ENCODE measurements at places on chromosomes 13 and 19. TPM values are rescaled to one million over a fixed set of nuclear protein-coding genes. Genes with fewer than 3 reads are reported as not detected.
A peak's percentile ranks its signal among the peaks of the same experiment; 100 is the strongest.

DNA sequence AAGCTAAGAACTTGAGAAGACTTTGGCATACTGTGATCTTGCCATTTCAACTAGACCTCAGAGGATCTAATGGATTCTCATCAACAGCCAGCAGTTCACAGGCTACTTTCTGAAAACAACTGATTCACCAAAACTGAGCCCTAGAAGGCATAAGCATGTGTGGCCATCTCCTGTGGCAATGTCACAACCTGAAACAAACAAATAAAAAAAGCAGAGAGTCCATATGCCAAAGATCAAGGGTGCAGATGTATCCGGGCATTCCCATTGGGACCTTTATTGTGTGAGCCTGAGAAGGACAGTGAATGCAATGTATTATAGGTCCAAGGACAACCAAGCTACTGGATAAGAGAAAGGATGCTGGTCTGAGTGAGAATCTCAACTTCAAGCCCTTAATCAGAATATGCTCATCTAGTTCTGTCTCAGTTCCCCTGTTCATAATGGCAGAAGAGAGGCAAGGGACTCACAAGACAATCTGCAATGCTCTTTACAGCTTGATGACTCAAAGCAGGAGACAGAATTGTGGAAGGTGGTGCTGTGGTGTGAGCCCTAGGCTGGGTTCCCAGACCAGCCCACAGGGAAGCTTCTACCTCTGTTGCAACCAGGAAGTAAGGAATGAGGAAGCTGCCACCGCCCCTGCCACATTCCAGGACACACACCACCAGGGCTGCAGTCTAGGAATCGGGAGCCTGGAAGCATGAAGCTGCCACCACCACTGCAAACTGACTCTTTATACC lies 133.7 kb downstream of the RAP2A start:
- DNase-seq: no peak

DNA sequence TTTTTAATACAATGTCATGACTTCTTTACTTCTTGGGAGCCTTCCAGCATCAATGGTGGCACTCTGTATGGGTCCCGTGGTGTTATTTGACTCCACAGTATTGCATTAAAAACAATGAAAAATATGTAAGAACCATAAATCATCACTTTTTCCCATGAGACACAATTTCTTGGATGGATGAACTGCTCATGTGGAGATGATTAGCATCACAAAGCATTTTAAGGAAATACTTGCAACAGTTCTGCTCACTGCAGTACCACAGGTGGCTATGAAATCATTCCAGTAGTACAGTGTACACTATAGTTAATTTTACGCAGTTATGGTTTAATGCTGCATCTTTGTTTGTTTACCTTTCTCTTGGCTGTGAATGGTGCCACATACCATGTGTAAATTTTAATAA lies 37.2 kb upstream of the C1QTNF9B start:
- no peak for DNase-seq

DNA sequence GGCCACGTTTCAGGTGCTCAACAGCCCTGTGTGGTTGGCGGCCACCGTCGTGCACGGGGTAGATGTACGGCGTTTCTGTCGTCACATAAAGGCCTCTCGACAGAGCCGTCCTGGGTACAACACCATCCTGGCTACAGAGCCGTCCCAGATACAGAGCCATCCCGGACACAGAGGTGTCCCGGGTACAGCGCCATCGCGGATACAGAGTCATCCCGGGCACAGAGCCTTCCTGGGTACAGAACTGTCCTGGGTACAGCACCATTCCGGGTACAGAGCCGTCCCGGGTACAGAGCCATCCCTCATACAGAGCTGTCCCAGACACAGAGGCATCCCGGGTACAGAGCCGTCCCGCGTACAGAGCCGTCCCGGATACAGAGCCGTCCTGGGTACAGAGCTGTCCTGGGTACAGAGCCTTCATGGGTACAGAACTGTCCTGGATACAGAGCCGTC lies 222.7 kb upstream of the SOX1 start:
- no peak for DNase-seq

GRCh38 chr19:34246340-34246739 lies 8.0 kb upstream of the GARRE1 start:
- no peak for DNase-seq

ONECUT3 gene
- total RNA-seq: not detected

DNA sequence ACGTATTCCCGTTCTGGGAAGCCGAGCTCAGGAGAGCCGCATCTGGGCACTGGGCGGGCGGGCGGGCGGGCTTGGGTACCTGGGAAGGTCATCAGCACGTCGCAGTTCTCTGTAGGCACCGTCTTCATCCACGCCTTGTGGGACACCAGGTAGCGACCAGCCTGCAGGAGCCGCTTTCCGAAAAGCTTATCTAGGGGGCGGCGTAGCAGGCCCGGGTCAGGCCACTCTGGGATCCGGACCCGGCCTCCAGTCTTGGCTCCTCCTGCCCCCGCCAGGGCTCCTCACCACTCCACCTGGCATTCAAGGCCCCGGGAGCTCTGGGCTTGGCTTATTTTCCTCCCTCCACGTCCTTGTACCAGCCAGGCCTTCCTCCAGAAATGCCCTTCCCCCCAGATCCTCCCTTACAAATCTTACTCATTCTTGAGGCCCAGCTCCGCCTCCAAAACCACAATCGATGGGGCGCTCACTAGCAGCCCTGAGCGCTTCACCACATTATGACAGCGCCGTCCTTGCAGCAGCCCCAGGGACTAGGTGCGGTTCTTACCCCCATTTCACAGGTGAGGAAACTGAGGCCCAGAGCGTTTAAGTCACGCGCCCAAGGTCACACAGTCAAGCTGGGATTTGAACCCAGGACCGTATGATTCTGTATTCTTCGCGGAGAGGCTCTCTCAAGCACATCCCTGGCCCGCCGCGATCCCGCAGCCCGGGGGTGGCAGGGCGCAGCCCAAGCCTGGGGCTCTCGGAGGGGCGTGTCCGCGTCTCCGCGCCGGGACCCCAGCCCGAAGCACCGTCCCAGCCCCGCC lies 843 bp downstream of the ANO8 start:
- peak; percentile 61 for DNase-seq

DNA sequence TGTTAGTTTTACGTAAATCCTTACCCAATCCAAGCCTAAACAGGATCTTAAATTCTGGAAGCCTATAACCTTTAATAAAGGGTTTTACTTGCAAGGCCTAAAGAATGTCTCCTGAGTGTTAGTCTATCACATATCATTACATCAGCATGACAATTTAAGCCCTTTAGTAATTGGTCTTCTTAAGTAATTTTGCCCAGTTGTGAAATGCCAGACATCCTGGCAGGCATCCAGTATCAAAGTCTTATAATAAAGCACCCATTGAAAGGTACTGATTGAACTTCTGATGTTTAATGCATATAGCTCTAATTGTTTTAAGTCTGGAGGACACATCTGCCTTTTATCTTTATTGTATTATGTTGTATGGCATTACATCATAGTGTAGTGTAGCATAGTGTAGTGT lies 1078.9 kb downstream of the SLITRK1 start:
- DNase-seq: no peak

DNA sequence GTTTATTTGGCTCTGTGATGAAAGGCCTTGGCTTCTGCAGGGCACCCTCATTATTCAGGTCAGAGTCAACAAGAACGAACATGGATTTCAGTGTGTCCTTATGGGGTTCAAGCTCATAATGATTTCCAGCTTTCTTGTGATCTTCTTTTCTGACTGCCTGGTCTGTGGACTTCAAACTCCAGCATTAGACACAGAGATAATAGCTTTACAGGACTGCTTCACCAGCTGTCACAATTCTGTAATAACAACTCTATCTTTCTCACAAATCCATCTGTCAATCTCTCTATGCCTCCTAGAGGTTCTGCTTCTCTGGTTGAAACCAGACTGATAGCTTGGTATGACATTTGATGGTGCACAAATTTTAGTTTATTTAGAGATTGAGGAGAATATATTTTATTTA lies 13.1 kb upstream of the SLITRK6 start:
- DNase-seq: no peak

BRME1 gene
- total RNA-seq: 7.2 TPM

HRC gene
- 4.6 TPM for total RNA-seq

SIGLECL1 gene
- total RNA-seq: not detected

GRCh38 chr13:21834521-21834920 lies 163.6 kb downstream of the FGF9 start:
- DNase-seq: no peak

MCEMP1 gene
- total RNA-seq: not detected

GPC6 gene
- 24.3 TPM for total RNA-seq

SLC25A42 gene
- 9.2 TPM for total RNA-seq

GRCh38 chr13:94620286-94620896 lies 18.7 kb downstream of the GPR180 start:
- DNase-seq: peak; percentile 48

DNA sequence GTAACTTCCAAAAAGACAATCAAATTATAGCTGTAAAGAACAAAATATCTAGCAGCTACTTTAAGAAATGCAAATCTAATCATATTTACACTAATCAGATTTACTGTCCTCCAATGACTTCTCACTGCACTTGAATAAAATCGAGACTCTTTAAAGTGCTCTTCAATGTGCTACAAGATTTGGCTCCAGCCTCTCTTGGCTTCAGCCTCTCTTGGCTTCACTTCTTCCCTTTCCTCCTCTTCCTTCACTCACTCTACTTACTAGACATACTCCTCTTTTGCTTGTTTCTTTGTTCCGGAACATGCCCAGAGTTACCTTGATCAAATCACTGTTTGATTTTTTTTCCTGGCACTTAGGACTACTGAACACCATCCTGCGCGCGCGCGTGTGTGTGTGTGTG lies 495.4 kb downstream of the LMO7 start:
- DNase-seq: no peak

DNA sequence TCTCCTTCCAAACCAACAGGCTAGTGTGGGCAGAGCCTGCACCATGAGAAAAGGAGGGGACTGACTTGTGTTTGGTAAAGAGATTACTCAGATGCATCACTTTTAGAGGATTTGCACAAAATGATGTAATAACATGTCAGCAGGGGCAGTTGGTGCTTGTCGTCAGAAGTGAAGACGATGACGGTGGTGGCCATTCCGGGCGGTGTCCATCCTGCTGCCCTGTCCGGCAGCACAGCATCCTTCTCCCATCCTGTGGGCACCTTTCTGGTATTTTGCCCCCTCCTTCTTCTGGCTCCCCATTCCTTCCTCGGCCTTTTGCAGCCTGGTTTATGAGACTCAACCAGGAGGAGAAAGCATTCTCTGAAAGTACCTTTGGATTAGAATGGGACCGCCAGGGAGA lies 160.1 kb downstream of the TEX29 start:
- no peak for DNase-seq

GRCh38 chr19:50890422-50891252 lies 17.4 kb downstream of the KLK2 start:
- no peak for DNase-seq

DNA sequence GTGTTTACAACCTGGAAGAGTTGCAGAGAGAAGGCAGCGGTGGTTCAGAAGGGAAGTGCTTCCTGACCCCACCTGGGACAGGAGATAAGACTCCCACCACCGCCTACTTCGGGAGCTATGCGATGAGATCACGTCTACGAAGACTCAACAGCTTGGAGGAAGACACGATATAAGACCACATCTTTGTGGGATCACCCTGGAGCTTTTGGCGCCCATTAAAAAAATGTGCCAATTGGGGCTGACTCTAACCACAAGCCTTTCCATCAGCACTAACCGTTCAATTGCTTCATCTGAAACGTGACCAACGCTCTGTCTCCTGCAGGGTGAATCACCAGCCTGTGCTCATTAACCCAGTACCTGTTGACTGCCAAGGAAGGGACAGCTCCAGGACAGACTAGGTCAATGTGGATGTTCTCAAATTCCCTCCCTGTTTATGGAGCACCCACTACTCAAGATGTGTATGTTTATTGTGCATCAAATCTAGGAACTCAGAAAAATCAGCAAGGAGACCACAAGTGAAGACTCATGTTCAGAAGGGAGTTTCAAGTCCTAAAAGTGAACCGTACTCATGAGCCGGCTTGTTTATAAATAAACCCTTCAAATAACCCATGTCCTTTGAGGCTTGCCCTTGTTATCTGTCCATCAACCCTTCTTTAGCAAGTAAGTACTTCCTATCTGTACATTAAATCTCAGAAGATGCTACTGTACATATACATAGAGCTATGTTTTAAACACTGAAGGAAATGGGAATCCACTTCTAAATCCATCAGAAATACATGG lies 67.5 kb downstream of the LATS2 start:
- no peak for DNase-seq

DNA sequence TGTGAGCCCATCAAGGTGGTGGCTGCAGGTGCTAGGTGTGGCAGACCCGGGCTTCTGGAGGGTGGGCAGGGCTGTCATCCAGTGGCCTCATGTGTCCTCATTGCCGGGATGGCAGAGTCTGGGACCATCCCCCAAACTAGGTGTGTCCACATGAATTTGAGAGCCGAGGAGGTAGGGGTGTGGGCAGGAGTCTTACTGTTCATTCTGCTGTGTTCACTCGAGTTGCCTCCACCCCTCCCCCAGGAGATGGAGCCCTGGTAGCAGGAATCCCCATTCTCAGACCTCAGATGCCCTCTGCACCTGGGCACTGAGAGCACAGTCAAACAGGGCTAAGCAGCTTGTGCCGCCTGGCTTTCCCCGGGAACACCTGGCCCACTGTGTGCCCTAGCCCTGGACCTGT lies 22.4 kb downstream of the NAXD start:
- no peak for DNase-seq

GRCh38 chr13:32297206-32297605 lies 18.0 kb downstream of the ZAR1L start:
- no peak for DNase-seq

- no peak for DNase-seq
These were observed 34.8 kb upstream of the TMEM255B start for GRCh38 chr13:113724016-113724758.

DNA sequence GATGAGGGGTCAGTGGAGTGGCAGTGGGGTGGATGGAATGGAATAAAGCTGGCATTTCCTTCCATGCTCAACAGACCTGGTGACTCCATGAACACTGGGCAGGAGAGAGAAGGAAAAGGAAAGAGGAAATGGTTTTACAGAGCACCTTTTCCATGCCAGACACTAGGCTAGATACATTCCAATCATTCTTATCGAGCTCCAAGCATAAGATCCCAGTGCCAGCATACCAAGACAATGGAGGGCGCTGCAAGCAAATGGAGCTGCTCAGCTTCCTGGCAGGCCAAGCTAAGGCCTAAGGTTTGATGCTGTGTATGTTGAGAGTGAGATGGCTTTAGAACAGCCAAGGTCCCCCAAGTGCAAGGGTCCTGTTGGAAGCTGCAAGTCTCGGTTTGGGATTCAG lies 113.2 kb downstream of the HSPH1 start:
- no peak for DNase-seq

MAB21L1 gene
- 0.15 TPM for total RNA-seq

FCGBP gene
- total RNA-seq: 2.8 TPM

DNA sequence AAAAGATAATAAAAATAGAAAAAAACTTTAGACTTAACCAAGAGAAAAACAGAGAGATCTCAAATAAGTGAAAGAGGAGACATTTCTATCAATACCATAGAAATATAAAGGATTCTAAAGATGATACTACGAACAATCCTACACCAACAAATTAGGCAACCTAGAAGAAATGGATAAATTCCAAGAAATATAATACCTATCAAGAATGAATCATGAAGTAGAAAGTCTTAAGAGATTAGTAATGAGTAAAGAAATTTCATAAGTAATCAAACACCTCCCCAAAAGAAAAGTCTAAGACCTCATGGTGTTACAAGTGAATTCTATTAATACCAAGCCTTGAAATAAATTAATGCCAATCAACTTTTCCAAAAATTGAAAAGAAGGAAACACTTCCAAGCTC lies 1584.5 kb upstream of the MIR17HG start:
- no peak for DNase-seq

SIAH3 gene
- 0.09 TPM for total RNA-seq

U2AF1L4 gene
- 20.8 TPM for total RNA-seq

KLF1 gene
- 0.89 TPM for total RNA-seq

- DNase-seq: no peak
These were observed 31.8 kb upstream of the HOMER3 start for GRCh38 chr19:18972851-18973250.

- DNase-seq: no peak
These were observed 151.3 kb downstream of the LMO7 start for GRCh38 chr13:75787249-75787928.
